ENCODE measurements at places on chromosomes 12 and 14. TPM values are rescaled to one million over a fixed set of nuclear protein-coding genes. Genes with fewer than 3 reads are reported as not detected.

The KCNMB4 gene
- 9.2 TPM for total RNA-seq

The IFNG-AS1 gene
- not detected for total RNA-seq

The RSRC2 gene
- 31.3 TPM for total RNA-seq

The FAM90A1 gene
- total RNA-seq: not detected

The PLEK2 gene
- total RNA-seq: 3.9 TPM

All from cardiac atrium fibroblast (primary cell).